ENCODE measurements at places on chromosomes 1 and 21.

DNA sequence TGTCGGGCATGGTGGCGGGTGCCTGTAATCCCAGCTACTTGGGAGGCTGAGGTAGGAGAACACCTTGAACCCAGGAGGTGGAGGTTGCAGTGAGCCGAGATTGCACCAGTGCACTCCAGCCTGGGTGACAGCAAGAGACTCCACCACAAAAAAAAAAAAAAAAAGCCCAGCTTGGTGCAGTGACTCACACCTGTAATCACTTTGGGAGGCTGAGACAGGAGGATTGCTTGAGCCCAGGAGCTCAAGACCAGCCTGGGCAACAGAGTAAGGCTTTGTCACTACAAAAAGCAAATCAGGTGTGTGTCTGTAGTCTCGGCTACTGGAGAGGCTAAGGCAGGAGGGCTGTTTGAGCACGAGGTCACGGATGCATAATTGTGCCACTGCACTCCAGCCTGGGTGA lies 5.0 kb upstream of the H6PD start:
- DNase-seq = no peak

- DNase-seq = no peak
These were observed 737.8 kb upstream of the PTBP2 start for GRCh38 chr1:95983831-95984230.

DNA sequence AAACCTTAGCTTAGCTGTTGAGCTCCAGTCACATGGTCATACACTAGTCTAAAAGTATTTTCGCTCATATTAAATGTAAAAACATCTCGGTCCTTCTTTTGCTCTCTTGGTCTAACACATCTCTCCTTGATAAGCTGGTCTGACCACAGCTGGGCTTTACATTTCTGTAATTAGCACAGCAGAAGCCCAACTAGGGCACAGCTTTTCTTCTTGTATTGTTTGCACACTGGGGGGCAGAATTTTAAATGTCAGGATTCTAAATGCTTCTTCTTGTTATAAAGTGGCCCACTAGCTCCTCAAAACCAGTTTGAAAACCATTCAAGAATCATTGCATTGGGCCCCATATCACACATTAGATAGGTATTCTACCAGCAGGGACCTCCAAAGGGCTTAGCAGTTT lies 289.1 kb upstream of the PKN2 start:
- no peak for DNase-seq

DNA sequence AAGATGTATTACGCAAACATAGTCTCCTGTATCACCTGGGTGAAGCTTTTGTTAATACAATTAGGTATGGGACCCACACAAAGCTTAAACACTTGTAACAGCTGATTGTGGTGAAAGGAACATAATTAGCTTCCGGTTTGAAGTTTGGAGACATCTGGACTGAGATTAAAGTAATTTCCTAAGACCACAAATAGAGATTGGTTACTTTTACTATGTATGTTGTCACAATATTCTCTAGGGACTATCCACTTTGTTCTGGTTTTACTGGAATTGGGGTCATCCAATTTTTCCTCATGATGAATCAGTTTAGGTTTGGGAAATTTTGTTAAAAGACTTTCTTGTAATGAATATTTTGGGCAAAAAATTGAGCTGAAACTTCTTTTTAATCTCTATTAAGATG lies 71.8 kb upstream of the SAMSN1 start:
- DNase-seq = no peak

DNA sequence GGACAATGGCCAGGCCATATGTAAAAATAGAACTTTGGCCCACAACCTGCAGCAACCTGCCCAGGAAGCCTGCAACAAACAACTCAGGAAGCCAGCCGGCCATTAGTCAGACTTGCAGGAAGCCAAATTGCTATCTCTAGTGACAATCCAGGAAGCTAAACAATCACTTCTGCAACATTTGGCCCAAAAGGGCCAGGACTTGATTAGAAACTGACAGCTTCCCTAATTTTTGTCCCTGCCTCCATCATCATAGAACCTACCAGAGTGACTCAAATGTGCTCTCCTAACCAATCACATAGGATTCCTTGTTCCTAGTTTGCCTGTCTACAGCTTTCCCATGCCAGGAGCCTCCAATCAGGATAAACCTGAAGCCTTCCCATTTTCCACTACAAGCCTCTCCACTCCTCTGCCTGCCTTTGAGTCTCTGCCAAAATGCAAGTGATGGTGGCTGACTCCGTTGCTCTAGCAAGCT lies 639.3 kb downstream of the PTPRU start:
- DNase-seq = no peak

DNA sequence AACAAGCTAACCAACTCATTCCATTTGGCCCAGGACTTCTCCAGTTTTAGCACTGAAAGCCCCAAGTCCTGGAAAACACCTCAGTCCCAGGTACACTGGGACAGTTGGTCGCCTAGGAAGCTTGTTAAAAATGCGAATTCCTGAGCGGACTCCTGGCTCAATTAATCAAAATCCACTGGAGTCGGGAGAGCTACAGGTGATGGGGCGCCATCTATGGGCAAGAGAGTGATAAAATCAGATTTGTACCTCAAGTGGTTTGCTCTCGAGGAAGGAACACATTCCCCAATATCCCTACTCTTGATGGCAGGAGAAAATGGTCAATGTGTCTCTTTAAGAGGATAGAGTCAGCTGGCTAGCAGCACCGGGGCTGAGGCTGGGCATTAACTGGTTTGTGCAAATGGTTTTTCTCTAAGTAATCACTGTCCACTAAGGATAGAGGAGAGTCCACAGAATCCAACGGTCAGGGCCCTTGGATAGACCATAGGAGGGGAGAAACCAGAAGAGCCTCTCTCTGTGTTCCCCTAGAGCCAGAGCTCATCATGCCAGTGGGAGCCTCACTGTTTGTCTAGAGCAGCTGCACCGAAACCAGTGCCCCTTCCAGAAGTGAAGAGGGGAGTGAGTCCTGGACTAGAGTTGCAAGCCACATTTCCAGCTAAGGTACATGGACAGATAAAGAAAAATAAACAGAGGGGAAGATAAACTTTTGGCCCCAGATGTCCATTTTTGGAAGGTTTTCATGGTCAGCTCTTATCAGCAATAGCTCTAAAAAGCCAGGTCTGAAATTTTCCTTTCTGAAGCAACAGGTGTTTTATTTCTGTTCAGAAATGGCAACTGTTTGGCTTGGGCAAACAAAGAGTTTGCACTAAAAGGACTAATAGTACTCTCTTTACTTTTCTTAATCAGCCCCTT lies 148.5 kb downstream of the TENT5C start:
- DNase-seq = peak; percentile 78

DNA sequence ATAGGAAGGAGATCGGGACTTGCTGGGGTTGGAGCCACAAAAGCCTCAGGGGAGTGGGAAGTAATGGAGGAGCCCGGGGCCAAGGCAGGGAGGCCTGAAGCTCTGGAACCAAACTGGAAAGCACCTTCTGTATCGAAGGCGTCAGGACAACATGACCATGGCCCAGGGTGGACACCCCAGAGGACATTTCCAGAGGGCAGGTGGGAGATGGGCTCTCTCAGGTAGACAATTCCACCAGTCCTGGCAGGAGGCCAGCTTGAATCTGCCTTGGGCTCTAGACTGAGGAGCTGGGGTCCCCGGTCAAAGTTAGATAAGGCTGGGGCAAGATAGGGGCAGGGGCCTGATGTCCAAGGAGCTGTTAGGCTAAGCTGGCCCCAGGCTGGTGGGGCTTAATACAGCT lies 104.9 kb upstream of the EDN2 start:
- no peak for DNase-seq

GRCh38 chr1:117567435-117567834 lies 38.4 kb upstream of the TENT5C start:
- no peak for DNase-seq

- DNase-seq = no peak
These were observed at the start of gene GIPC2 for GRCh38 chr1:78045926-78046778. TSS of gene GIPC2 (plus strand) at chr1:78045966. CDS start at chr1:78046095, 129 bp downstream.

GRCh38 chr1:32128479-32128878 lies 20.6 kb downstream of the KPNA6 start:
- no peak for DNase-seq

GRCh38 chr1:93778457-93778856 lies 96.8 kb upstream of the BCAR3 start:
- no peak for DNase-seq

- no peak for DNase-seq
These were observed 14.8 kb downstream of the S100A6 start for GRCh38 chr1:153520818-153521476.

DNA sequence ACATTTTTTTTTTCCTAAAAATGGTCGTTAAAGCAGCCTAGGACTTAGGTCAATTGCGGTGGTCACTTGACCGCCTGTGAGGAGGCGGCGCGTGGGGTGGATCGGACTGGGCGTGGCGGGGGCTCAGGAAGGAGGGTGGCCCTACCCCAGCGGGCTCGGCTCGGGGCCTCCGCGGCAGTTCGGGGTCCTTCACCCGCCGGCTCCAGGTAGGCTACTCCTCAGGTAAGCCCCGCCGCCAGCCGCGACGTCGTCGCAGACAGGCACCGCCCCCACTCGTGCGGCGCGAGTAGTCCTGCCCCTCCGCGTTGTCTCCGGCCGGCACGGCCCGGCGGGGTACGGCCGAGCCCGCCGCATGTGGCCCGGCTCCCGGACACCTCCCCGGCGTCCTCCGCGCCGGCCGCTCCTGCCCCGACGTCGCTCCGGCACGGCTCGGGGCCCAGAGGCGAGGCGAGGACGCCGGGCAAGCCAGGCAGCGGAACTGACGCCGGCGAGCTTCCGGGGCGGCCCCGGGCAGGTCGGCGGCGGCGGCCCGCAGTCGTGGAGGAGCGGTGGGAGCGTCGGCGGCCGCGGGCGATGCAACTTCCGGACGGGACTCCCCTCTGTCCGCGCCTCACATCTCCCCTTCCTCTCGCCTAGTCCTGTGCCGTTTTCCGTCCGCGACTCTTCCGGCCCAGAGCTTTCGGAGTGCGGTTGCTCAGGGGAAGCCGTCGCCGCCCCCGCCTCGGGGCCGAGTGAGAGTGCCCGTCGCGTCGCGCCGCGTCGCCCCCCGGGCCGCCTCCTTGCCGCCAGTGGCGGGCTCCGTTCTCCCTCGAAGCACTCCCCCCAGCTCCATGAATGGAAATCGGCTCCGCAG lies at the start of gene AGO3:
Gene AGO3, plus strand, starts transcription at position 513 of the 853 bp plus-strand sequence. Its CDS starts 322 bp downstream, at position 835.
- peak; percentile 84 for DNase-seq
